ENCODE measurements at places on chromosomes 5 and 9. TPM values are rescaled to one million over a fixed set of nuclear protein-coding genes. Genes with fewer than 3 reads are reported as not detected.

DNA sequence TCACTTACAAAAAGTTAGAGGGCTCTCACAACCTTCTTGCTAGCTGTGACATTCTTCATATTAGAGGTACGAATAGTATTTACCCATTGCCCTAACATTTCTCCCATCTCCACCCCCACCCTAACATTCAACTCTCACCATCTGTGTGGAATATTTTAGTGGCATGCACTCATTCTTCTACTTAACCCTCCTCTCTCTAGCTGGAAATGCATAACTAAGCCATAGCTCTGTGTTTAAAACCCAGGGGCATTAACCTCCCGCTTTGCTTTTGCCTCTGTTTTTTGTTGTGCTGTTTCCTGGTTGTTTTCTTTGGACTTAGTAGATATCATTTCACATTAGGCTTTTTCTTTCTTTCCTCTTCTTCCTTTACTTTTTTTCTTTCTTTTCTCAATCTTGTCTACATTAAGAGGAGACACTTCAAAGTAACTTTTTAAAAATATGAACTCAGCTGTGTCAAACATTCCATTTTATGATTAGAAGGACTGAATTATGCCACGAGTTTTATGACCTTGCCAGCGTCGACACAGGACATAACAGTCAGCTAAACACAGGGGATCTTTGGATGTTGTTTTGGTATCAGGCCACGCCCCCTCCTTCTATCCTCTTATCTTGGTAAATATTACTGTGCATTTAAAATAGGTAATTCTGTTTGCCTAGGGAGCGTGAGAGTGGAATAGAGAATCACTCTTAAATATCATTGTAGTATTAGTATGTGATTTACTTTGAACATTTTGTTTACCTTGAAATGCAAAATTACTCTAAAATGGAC, 236.0 kb downstream of the CD180 start:
- no peak for DNase-seq
- H3K4me3 ChIP-seq: peak overlapping the region; percentile 41
- peaks cover 25% of the 10 kb centered on the region for H3K4me1 ChIP-seq
- peak overlapping the region; percentile 45 for H3K27ac ChIP-seq

DNA sequence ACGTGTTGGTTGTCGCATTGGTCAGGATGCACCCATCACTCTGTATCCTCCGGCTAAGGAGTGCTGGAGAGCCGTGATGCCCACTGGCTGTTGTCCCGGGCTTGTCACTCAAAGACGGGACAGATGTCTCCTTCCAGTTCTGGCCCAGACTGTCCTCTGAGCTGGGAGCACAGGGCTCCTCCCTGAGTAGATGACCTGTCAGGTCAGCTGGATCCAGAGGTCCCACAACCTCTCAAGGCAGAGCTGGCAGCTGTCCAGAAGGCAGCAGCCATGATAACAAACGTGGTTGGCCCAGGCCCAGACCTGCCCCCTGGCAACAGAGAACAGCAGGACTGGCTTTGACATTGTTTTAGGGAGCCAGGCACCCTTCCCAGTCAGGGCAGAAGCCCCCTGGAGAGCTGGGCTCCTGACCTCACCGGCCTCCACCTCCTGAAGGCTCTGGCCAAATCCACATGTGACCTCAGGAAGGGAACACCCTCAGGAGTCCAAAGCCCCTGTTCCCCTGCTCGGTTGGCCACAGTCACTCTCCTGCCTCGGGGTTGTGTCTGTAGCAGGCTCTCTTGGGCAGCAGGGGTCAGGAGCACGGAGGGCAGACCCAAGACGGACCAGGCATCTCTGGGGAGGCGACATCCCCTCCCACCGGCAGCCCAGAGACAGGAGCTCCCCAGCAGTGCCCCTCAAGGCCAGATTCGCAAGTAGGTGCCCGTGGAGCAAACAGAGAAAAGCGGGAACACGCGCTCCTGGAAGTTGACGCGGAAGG, 10.3 kb downstream of the TRIM7 start:
- peaks cover 10% of the 10 kb centered on the region for H3K4me1 ChIP-seq
- H3K4me3 ChIP-seq: no peak overlapping the region
- DNase-seq: no peak
- no peak overlapping the region for H3K27ac ChIP-seq
- H3K36me3 ChIP-seq: no peaks in the 10 kb centered on the region
- H3K27me3 ChIP-seq: no peaks in the 10 kb centered on the region

DNA sequence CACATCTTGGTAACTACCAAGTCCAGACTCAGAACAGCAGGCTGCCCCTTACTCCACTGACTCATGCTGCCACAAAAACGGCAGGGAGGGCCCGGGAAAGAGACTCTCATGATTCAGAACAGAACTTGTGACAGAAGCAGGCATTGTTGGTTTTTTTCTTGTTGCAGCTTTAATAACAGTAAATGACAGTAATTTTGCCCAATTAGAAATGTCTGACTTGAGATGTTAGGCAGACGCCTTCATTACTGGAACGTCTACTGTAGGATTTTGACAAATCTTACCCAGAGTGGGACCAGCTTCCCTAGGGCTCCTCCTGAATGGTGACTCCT, 77.9 kb downstream of the SEMA5A start:
- H3K4me1 ChIP-seq: peaks cover 15% of the 10 kb centered on the region
- no peak overlapping the region for H3K4me3 ChIP-seq
- no peak for DNase-seq
- H3K27ac ChIP-seq: peak overlapping the region; percentile 47
- no peaks in the 10 kb centered on the region for H3K36me3 ChIP-seq
- H3K27me3 ChIP-seq: no peaks in the 10 kb centered on the region

The ARID3C gene
- total RNA-seq: not detected

The FOXD4L6 gene
- total RNA-seq: not detected

GRCh38 chr9:84238652-84239051, 101.9 kb downstream of the SLC28A3 start:
- H3K27ac ChIP-seq: no peak overlapping the region
- H3K4me1 ChIP-seq: no peaks in the 10 kb centered on the region
- H3K36me3 ChIP-seq: no peaks in the 10 kb centered on the region
- no peaks in the 10 kb centered on the region for H3K27me3 ChIP-seq

GRCh38 chr9:530681-531080, 310.8 kb upstream of the DMRT1 start:
- no peak for DNase-seq
- peaks cover 18% of the 10 kb centered on the region for H3K4me1 ChIP-seq
- H3K27me3 ChIP-seq: no peaks in the 10 kb centered on the region
- no peaks in the 10 kb centered on the region for H3K36me3 ChIP-seq
- no peak overlapping the region for H3K27ac ChIP-seq
- H3K4me3 ChIP-seq: no peak overlapping the region

- no peak for DNase-seq
- no peaks in the 10 kb centered on the region for H3K36me3 ChIP-seq
- H3K4me3 ChIP-seq: no peak overlapping the region
- no peaks in the 10 kb centered on the region for H3K27me3 ChIP-seq
- no peak overlapping the region for H3K27ac ChIP-seq
- H3K4me1 ChIP-seq: no peaks in the 10 kb centered on the region
Observed at GRCh38 chr5:151863566-151863965, 61.1 kb downstream of the GLRA1 start.

GRCh38 chr9:12988258-12988657, 213.4 kb downstream of the LURAP1L start:
- no peak overlapping the region for H3K4me3 ChIP-seq
- no peaks in the 10 kb centered on the region for H3K36me3 ChIP-seq
- H3K4me1 ChIP-seq: no peaks in the 10 kb centered on the region

DNA sequence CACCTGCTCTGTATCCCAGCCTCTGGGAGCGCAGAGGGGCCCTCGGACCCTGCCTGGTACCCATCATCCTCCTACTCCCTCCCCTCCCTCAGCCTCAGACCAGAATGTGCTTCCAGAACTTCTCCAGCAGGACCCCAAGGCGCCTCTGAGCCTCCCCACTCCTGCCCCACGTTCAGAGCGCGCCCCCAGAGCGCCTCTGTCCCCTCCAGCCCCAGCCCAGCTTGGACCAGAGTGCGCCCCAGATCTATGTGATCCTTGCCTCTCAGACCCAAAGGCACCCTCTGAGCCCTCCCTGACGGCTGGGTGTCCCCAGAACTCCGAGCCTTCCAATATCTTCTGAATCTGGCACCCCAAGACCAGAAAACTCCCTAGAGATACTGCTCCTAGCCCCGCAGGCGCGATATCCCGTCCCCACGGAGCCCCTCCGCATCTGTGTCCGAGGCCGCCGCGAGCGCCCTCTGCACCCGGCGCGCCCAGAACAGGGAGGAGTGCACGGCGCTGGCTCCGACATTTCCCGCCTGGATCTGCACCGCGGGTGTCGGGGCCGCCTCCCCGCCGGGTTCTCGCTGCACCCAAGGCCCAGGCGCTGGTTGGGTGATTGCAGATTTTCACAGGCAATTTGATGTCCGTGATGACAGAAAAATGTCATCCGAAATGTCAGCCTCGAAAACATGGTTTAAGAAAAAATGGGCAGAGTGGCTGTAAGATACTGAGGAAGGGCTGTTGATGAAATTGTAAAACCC, 522 bp downstream of the BHMT start:
- peaks cover 8% of the 10 kb centered on the region for H3K4me1 ChIP-seq
- H3K36me3 ChIP-seq: no peaks in the 10 kb centered on the region
- H3K27me3 ChIP-seq: peaks cover 7% of the 10 kb centered on the region
- no peak overlapping the region for H3K27ac ChIP-seq
- DNase-seq: no peak
- H3K4me3 ChIP-seq: no peak overlapping the region

DNA sequence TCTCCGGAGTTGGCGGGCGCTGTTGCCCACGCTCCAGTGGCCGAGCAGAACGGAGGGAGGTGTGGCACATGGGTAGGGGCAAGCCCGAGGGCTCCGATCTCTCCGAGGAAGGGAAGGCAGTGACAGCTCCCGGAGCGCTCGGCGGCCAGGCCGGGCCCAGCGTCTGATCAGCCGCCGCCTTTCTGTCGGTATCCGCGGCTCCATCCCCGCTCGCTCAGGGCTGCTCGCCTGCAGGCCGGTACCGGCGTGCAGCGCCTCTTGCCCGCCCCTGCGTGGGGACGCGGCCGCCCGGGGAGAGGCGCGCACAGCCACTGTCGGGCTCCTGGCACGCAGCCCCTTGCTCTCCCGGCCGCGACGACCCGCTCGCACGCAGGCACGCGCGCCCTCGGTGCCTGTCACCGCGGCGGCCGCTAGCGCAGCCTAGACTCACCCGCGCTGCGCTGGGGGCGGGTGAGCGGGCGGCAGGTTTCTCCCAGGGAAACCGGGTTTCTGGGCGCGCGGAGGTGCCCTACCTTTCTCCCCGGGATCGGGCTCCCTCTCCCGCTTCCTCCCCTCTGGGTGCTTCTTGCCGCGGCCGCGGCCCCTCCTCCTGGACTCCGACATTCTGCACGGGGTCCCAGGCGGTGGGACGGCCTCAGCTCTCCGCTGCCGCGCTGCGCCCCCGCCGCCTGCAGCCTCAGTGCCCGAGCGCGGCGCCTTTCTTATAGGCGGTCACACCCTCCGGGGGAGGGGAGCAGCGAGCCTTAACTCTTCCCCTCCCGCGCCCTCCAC, 108.4 kb downstream of the PSD2 start:
- peak overlapping the region; percentile 56 for H3K4me3 ChIP-seq
- DNase-seq: no peak
- peaks cover 33% of the 10 kb centered on the region for H3K4me1 ChIP-seq

- H3K27ac ChIP-seq: no peak overlapping the region
- no peak overlapping the region for H3K4me3 ChIP-seq
- DNase-seq: no peak
- no peaks in the 10 kb centered on the region for H3K27me3 ChIP-seq
- no peaks in the 10 kb centered on the region for H3K36me3 ChIP-seq
- no peaks in the 10 kb centered on the region for H3K4me1 ChIP-seq
Observed at GRCh38 chr5:158014372-158014771, 155.4 kb upstream of the CLINT1 start.

The NUTM2G gene
- total RNA-seq: not detected

The RLN2 gene
- total RNA-seq: not detected

DNA sequence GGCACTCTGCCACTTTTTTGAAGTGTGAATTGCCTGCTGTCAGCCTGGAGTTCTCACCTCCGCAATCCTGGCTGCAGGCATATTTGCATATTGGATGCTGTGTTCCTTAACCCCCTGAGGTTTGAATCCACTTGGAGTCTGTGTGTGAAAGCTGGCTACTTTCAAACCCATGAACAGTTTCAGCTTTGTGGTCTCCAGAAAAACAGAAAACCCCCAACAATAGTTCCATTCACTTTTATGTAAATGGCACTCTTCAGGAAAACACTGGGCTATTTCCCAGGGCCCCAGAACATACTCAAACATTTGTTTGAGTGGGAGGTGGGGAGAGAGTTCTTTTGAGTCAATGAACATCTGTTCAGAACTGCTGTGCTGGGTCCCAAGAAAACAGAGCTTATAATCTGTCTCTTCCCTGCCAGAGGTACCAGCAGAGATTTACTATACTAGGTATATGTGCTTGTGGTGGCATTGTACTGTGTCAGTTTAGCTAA, 5.0 kb downstream of the NUDT2 start:
- H3K4me3 ChIP-seq: no peak overlapping the region
- no peak overlapping the region for H3K27ac ChIP-seq
- no peak for DNase-seq
- H3K36me3 ChIP-seq: no peaks in the 10 kb centered on the region
- no peaks in the 10 kb centered on the region for H3K27me3 ChIP-seq

DNA sequence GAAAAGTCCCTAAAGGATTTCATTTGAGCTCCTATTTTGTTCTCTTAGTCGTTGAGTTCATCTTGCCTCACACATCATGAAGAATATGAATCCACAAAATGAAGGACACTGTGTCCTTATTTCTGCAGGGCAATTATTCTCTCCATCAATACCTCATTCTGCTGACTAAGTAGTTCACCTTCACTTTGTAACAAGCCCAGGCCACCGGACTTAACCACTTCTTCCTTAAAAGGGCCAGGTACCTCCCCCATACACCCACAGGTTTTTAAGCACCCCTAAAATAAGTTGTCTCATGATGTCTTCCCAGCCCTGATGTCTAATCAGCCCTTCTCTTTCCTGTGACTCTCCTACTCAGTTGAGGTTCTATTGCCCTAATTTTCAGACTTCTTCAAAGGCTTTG, 67.1 kb upstream of the PLPP6 start:
- H3K27me3 ChIP-seq: no peaks in the 10 kb centered on the region
- no peak overlapping the region for H3K4me3 ChIP-seq
- no peak overlapping the region for H3K27ac ChIP-seq
- H3K4me1 ChIP-seq: peaks cover 9% of the 10 kb centered on the region
- no peaks in the 10 kb centered on the region for H3K36me3 ChIP-seq

GRCh38 chr9:134497283-134497860, 144.2 kb upstream of the COL5A1 start:
- peaks cover 25% of the 10 kb centered on the region for H3K4me1 ChIP-seq
- no peaks in the 10 kb centered on the region for H3K36me3 ChIP-seq
- peak overlapping the region; percentile 72 for H3K27ac ChIP-seq
- H3K27me3 ChIP-seq: no peaks in the 10 kb centered on the region

DNA sequence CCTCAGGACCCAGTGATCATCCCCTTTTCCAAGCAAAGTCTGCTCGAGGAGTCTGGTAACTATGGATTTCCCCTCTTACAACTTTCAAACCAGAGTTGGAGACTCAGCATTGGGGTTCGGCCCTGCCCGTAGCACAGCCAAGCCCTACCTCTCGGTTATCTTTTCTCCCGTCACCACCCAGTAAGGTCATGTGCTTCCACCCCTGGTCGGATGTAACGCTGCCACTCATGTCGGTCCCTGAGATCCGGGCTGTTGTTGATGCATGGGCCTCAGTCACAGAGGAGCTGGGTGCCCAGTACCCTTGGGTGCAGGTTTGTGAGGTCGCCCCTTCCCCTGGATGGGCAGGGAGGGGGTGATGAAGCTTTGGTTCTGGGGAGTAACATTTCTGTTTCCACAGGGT, 1.2 kb downstream of the GALT start:
- H3K4me1 ChIP-seq: peaks cover 39% of the 10 kb centered on the region
- peak overlapping the region; percentile 76 for H3K4me3 ChIP-seq
- no peaks in the 10 kb centered on the region for H3K27me3 ChIP-seq
- no peak for DNase-seq
- H3K27ac ChIP-seq: peak overlapping the region; percentile 71
- peaks cover 15% of the 10 kb centered on the region for H3K36me3 ChIP-seq

All from vagina (tissue), 2 donors.